Right forelimb (tissue), 1 donor: ENCODE measurements at places on chromosomes 3 and 15.

- no peak for DNase-seq
Measured at GRCh38 chr15:72813345-72814004, 29.9 kb upstream of the ADPGK start.

GRCh38 chr3:49017971-49018706, at the start of gene DALRD3:
DALRD3 (minus strand) TSS chr3:49018580; CDS start chr3:49018564, 16 bp downstream.
- peak; percentile 78 for DNase-seq

GRCh38 chr3:93994056-93994455, 14.1 kb downstream of the ARL13B start:
- no peak for DNase-seq

DNA sequence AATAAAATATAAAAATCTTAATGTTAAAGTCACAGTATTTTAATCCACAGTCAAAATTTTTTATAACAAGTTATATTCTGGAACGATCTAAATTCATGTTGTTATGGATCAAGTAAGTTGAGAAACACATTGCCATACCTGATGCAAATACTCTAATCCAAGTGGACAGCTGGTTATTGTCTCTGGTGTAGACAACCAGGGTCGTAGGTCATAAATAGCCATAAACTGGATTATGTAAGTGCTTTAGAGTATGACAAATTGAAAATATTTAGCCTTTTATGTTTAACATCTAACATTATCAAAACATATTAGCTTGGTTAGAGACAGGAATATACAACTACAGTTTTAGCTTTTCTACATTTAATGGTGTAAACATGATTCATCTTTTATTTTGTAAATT, 53.0 kb downstream of the PLSCR2 start:
- DNase-seq: no peak

DNA sequence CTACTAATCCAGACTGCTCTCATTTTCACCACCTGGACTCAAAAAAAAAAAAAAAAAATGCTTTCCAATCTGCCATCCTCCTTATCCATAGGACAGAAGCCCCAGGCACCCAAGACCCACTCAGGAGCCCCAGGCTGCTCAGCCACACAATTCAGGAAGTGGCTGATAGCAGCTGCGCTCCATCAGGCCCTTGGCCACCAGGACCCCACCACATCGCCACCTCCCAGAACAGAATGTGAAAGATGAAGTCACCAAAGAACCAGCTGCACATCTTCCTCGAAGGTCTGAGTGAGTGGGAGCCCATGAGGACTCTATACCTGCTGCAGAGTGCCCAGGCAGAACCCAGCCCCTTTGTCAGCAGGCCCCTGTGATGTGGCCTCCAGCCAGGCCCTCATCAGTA, 19.5 kb downstream of the POC1A start:
- DNase-seq: no peak

GRCh38 chr3:186038360-186038759, 70.5 kb downstream of the ETV5 start:
- DNase-seq: no peak

DNA sequence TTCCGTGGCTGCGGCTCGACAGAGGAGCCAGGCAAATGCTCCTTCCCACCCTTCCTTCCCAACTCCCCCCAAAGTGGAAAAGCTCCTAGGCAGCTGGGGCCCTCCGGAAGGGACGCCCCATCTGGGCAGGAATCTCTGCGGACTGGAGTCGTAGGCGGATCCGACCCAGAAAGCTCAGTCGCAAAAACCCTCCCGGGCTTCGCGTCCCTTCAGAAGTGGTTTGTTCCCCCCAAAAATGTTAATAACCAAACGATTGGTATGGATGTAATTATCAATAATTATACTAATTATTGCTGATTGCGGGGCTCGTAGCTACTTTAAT, 3.8 kb downstream of the RNU6-1 start:
- DNase-seq: no peak

GRCh38 chr15:29046281-29046810, 160.6 kb downstream of the APBA2 start:
- no peak for DNase-seq

- DNase-seq: no peak
Measured at GRCh38 chr3:149371001-149371722, 6.3 kb downstream of the TM4SF1 start.

GRCh38 chr3:53836084-53836872, 9.9 kb downstream of the CHDH start:
- DNase-seq: no peak

GRCh38 chr3:67349551-67350174, 304.7 kb downstream of the SUCLG2 start:
- DNase-seq: no peak

DNA sequence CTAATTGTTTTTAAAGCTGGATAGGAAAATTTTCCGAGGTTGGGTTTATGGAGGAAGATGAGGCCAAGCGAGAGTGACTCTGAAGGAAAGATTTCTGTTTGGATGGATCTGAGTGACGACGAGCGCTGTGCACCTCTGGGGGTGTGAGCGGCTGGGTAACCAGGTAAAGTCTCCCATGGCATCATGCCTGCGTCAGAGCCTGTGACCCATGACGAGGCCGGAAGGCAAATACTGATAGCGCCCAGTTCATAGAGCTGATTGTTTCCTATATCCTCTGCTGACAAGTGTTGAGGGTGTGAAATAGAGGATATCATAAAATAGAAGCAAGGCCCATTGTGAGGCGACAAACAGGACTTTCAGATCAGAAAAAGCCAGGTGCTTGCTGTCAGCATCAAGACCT, 33.7 kb upstream of the MAGEF1 start:
- DNase-seq: peak; percentile 17

GRCh38 chr3:23626442-23626841, 179.3 kb upstream of the UBE2E1 start:
- no peak for DNase-seq
